Suppressor macrophage treated with lipopolysaccharide for 4 hours (primary cell): ENCODE measurements at places on chromosomes 1 and 21.
A peak's percentile ranks its signal among the peaks of the same experiment; 100 is the strongest.

DNA sequence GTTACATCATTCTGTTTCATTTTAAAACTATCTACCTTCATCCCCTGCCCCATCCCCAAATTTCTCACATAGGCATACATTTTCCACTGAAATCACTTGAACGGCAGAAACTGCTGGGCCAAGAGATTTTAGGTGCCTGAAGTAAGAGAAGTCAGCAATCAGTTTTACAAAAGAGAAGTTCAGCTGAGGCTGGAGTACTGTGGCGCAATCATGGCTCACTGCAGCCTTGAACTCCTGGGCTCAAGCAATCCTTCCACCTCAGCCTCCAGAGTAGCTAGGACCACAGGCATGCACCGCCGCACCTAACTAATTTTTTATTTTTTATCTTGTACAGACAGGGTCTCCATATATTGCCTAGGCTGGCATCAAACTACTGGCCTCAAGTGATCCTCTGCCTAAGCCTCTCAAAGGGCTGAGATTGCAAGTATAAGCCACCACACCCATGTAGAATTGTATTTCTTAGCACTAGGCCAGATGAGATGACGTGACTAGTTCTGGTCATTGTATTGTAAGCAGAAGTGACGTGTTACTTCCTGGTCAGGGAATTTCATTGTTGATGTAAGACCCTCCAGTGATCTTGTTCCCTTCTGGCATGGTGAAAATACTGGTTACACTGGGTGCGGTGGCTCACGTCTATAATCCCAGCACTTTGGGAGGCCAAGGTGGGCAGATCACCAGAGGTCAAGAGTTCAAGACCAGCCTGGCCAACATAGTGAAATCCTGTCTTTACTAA lies 7.1 kb downstream of the BECN2 start:
- peak; percentile 80 for DNase-seq

DNA sequence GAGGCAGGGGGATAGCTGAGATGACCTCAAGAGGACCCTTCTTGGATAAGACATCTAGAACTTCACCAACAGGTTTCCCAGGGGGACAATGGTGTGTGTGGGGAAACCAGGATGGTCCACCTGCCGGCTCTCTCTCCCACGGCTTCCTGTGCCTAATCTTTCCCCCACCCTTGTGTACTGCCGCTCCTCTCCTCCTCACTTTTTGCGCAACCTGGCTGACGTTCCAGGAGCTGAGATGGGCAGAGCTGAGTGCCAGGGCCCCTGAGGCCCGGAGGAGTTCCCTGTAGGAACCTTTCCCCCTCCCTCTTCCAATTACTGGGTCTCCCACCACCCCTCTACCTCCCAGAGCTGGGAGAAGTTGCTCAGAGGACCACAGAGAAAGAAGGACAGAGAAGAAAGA lies 6.9 kb downstream of the SLC26A9 start:
- DNase-seq: no peak

GRCh38 chr1:5944154-5944842 lies 47.9 kb downstream of the NPHP4 start:
- DNase-seq: no peak

DNA sequence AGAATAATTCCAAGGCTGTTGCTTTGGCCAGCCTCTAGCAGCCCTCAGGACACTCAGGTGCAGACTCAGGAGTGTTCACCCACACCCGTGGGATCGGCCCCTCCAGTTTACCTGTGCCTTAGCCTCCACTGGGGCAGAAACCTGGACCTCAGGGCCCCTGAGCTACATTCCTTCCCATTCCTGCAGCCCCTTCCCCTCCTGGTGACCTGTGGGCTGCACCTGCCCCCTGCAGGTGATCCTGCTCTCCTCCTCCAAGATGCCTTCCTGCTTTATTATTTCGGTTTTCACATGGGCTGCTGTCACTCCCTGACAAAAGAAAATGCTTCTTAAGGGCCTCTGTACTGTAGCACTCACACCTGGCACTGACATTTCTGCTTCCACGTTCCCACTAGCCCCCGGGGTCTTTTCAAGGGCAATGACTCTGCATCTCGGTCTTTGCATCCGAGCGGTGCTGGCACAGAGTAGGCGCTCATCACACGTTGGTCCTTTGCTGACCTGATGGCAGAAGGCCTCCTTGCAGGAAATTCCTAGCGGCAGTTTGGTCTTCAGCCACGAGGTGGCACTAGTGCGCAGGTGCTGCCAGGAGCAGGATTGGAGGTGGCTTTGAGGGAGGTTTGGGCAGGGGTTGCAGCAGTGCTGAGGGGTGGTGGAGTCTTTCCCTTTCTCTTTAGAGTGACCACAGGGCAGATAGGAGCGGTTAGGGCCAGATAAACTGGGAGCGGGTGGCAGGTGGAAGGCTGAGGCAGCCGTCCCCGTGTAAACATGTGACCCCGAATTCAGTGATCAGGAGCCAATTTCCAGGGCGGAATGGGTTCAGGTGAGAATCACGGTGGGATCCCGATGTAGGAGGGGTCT lies 25.3 kb upstream of the ETV3 start:
- DNase-seq: peak; percentile 76

DNA sequence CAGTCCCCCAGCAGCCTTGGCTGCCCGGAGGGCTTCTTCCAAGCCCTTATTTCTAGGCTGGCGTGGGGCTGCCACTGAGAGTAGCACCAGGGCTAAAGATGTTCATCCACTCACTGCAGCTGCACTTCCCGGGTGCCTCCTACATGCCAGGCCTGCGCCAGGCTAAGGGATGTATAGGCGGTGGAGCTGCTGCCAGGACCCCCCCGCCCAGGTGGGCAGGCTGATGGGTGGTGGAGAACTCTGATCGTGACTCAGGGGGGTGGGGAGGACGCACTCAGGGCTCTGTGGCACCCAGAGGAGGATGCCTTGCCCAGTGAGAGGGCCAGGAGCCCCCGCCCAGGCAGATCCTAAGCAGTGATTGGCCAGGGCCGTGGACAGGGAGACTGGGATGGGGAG lies 34.1 kb downstream of the CFAP74 start:
- DNase-seq: no peak

GRCh38 chr1:157482174-157482573 lies 70.1 kb downstream of the FCRL5 start:
- no peak for DNase-seq

DNA sequence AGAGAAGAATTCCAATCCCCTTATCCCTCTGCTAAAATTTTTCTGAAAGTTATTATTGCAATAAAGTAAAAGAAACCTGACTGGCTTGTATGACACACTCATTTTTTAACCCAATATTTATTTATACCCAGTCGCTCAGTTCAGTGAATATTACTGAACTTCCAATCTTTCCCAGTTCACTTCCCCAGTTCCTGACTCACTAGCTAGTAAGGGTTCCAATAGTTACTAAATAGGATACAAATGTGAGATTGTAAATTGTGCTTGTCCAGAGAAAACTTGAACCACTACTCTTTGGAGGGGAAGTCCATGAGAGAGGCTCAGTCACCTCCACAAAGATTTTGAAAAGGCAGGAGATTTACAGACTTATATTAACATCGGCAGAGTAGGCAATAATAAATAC lies 31.4 kb downstream of the PRDX6 start:
- DNase-seq: no peak

GRCh38 chr1:89563957-89564604 lies 39.5 kb downstream of the LRRC8B start:
- no peak for DNase-seq

- no peak for DNase-seq
Observed at GRCh38 chr1:60103186-60103585, 29.6 kb upstream of the C1orf87 start.

DNA sequence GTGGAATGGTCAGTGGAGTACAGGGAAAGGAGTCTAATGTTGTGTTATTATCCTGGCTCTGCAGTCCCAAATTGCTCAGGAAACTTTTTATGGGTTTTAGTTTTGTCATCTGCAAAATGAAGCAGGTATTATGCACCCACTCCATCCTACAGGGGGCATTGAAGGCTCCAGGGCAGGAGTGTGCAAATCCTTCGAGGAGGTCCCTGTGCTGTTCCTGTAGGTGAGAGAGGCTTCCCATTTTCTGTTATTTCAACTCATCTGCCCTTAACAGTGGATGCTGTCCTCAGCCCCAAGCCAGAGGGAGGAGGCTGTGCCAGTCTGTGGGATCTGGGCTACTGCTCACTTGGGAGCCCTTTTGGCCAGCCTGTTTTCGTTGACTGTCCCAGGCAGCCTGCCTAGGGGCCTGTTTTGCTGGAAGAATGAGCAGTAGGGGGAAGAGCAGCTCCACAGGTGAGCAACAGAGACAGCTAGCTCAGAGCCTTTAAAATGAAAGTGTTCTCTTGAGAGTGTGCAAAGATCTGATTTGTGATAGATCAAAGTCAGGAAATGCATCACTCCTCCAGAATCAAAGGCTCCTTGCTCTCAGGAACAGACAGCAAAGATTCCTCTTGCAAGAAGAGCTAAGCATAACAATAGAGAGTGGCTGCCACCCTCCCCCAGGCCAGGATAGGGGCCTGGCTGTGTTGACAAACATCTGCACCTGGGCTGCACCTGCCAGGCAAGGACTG lies 317.6 kb upstream of the PROX1 start:
- DNase-seq: no peak

- DNase-seq: no peak
Observed at GRCh38 chr1:168833362-168833761, 104.4 kb upstream of the DPT start.

- no peak for DNase-seq
Observed at GRCh38 chr21:16863362-16863905, 649.4 kb upstream of the CXADR start.

- no peak for DNase-seq
Observed at GRCh38 chr1:84181350-84182005, 37.4 kb downstream of the PRKACB start.

GRCh38 chr1:152127673-152128072 lies 12.4 kb upstream of the TCHH start:
- DNase-seq: no peak

DNA sequence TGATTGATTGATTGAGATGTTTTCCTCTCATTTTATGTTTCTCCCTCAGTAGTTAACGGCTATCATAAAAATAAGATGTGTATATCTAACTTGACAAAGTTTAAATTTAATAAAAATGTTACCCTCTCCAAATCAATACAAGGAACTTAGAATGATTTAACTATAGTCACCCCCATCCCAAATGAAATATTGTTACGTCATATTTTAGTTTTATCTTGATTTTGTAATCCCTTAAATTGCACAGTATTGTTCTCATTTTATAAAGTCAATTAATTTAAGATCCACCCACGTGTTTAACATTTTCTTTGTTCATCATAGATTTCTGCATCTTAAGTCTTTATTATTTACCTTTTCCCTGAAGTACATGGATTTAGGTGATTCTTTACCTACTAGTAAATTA lies 37.2 kb downstream of the COLGALT2 start:
- no peak for DNase-seq

GRCh38 chr1:230791986-230792564 lies 44.9 kb downstream of the CAPN9 start:
- no peak for DNase-seq

GRCh38 chr1:7922301-7922700 lies 18.3 kb downstream of the TNFRSF9 start:
- DNase-seq: peak; percentile 26

- no peak for DNase-seq
Observed at GRCh38 chr1:21246905-21247642, 43.2 kb downstream of the ECE1 start.

GRCh38 chr1:44881011-44881632 lies 38.1 kb upstream of the PTCH2 start:
- DNase-seq: no peak

GRCh38 chr1:170617591-170618330 lies 46.2 kb upstream of the PRRX1 start:
- DNase-seq: no peak

- DNase-seq: peak; percentile 94
Observed at GRCh38 chr1:203326830-203327683, 21.7 kb downstream of the BTG2 start.

- DNase-seq: no peak
Observed at GRCh38 chr1:30511991-30512913, 211.1 kb downstream of the MATN1 start.

GRCh38 chr21:28256837-28257236 lies 735.8 kb downstream of the LTN1 start:
- DNase-seq: no peak

DNA sequence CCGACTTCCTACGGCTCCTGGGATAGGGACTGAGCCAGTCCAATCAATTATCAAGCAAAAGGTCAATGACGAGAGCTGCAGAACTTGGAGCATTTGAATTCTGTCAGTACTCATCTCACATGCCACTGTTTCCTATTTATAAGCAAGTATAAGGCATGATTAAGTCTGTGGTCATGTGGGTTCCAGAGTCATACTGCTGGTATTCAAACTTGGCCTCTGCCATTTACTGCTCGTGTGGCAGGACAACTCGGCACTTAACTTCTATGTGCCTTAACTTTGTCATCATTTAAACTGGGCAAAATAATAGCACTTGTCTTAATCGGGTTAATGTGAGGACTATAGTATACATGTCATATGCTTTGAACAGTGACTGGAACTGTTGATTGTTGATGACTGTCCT lies 44.9 kb upstream of the TNFSF18 start:
- no peak for DNase-seq

- no peak for DNase-seq
Observed at GRCh38 chr1:79549201-79549600, 542.7 kb upstream of the ADGRL4 start.

- no peak for DNase-seq
Observed at GRCh38 chr1:37032660-37033354, 1.5 kb downstream of the GRIK3 start.

GRCh38 chr1:153959454-153959853 lies 1.0 kb upstream of the CRTC2 start:
- no peak for DNase-seq
